ENCODE measurements at places on chromosomes 3 and 15.

- no peak for DNase-seq
Measured at GRCh38 chr3:170701696-170702678, 116.1 kb upstream of the SLC7A14 start.

GRCh38 chr3:5160940-5161858, 26.3 kb upstream of the EDEM1 start:
- no peak for DNase-seq

DNA sequence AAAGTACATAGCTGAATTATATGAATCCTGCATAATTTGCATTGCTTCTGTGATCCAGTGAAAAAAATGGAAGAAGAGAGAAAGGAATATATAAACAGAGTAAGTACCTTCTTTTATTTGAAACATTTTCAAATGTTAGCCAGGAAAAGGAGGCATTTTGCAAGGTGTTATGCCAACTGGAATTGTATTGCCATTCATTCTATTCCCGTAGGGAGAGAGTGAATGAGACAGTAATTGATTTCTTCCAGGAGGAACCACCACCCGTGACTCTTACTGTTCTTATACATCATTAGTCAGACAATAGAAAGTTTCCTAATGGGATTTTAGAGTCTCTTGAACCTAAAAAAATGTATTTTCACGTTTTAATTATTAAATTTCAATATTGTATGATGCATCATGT, 324.1 kb upstream of the ALCAM start:
- DNase-seq, result no peak

GRCh38 chr3:150363420-150363819, 44.7 kb upstream of the TSC22D2 start:
- no peak for DNase-seq

DNA sequence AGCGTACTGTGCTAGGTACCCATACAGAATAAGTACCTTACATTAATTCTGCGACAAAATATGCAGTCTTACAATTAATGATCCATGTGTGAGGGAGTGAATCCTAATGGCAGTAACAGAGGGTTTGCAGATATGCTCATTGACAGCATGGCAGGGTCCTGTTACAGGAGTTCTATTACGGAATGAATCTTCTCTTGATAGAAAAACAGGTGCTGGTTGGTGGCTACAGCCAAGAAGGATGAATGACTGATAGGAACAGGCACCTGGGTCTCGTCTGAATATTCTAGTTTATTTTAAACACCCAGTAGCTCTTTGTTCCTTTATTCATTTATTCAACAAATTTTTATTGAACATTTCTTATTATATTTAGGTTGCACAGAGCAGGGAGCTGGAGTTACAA, 22.8 kb downstream of the PGBD4 start:
- no peak for DNase-seq

- no peak for DNase-seq
Measured at GRCh38 chr15:40137303-40138200, 23.3 kb upstream of the BUB1B start.

- no peak for DNase-seq
Measured at GRCh38 chr3:97927704-97928103, 44.5 kb downstream of the RIOX2 start.
